T-cell (primary cell): ENCODE measurements at places on chromosomes 12 and 14.

DNA sequence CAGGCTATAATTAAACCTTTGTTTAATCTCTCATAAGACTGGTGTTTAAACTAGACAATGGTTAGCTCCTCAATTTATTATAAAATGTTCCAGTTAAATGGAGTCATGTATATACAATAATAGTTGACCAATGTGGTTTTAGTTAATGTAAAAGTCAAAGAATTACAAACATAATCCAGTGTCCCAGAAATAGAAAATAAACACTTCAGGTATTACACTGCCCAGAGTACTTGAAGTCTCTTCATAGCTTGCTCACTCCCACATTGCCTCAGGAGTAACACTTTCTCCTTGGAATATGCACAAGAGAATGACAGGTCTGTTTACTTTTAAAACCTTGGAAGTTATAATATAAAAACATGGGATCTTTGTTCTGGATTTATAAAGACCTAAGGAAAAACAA is 60.5 kb downstream of the SLC38A1 start:
- DNase-seq, result no peak

- peak; percentile 49 for DNase-seq
These were observed 693 bp downstream of the LRP10 start for GRCh38 chr14:22872033-22872832.

DNA sequence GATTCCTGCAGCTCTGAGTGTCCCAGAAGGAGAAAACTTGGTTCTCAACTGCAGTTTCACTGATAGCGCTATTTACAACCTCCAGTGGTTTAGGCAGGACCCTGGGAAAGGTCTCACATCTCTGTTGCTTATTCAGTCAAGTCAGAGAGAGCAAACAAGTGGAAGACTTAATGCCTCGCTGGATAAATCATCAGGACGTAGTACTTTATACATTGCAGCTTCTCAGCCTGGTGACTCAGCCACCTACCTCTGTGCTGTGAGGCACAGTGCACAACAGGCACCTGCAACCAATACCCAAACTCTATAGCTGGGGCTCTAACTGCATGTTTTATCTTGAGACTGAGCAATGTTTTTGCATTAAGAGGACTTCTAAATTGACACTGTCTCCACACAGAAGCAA is 379.2 kb upstream of the OR4E1 start:
- DNase-seq, result no peak

- DNase-seq, result no peak
These were observed 12.1 kb upstream of the OR6J1 start for GRCh38 chr14:22656226-22656625.

GRCh38 chr12:1503281-1503711 is 91.1 kb downstream of the FBXL14 start:
- DNase-seq, result no peak

DNA sequence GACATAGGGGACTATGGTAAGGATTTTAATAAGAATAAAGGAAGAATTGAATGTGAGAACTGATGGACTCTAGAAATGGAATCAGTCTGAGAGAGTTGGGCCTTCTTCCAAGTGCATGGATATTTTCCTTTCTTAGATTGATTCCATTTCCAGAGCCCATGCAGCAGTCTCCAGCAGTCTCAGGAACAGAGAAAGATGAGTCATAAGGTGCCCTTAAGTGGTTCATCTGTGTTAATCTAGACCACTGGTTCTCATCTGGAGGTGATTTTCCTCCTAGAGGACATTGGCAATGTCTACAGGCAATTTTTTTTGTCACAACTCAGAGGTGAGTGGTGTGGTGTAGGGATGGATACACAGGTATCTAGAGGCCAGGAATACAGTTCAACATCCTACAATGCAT is 25.9 kb downstream of the TRIM9 start:
- no peak for DNase-seq

- DNase-seq, result no peak
These were observed 423 bp downstream of the FGD6 start for GRCh38 chr12:95216711-95217376.

- no peak for DNase-seq
These were observed 175.8 kb downstream of the ETV6 start for GRCh38 chr12:11825278-11825677.

DNA sequence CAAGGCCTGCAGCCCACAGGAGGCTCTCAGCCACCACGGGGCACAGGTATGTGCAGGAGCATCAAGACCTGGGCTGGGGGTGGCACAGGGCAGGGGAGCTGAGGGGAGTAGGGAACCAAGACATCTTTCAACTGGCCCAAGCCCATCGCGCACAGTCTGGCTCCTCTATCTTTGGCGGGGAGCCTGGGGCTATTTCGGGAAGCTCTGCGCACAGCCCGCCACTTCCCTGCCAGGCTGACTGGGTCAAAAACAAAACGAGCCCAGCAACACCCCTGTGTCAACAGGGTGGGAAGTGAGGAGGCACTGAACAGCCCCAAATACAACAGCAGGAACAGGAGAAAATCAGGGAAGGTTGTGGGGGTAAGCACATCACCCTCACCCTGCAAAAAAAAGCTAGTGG is 83.9 kb downstream of the ARL6IP4 start:
- DNase-seq, result no peak

DNA sequence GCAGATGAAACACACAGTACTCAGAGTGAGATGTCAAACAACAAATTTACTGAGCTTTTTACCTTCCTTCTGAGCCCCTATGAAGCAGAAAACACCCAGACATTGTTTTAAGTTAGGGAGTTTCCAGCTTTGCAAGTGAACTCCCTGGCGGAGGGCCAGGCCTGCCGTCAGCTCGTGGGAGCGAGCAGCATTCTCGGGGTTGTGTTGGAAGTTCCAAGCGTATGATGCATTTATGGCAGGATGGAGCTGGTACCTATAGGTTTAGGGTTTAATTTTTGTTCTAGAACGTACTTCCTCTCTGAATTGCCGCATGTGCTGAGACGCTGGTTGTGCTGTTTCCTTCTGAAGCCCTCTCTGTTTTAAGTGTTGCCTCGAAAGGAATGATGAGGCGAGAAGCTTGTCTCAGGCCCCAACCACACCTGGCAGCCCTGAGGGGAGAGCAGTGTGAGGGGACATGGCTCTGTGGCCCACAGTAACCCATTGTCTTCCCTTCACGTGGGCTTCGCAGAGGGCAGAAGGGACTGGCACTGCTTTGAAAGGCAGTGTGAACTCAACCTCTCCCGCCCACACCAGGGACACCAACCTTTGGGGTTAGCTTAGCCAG is 76.6 kb downstream of the SSPN start:
- DNase-seq, result no peak
